CD4-positive, alpha-beta T cell treated with Interferon gamma for 1 hour (primary cell): ENCODE measurements at places on chromosomes 2 and 18.

DNA sequence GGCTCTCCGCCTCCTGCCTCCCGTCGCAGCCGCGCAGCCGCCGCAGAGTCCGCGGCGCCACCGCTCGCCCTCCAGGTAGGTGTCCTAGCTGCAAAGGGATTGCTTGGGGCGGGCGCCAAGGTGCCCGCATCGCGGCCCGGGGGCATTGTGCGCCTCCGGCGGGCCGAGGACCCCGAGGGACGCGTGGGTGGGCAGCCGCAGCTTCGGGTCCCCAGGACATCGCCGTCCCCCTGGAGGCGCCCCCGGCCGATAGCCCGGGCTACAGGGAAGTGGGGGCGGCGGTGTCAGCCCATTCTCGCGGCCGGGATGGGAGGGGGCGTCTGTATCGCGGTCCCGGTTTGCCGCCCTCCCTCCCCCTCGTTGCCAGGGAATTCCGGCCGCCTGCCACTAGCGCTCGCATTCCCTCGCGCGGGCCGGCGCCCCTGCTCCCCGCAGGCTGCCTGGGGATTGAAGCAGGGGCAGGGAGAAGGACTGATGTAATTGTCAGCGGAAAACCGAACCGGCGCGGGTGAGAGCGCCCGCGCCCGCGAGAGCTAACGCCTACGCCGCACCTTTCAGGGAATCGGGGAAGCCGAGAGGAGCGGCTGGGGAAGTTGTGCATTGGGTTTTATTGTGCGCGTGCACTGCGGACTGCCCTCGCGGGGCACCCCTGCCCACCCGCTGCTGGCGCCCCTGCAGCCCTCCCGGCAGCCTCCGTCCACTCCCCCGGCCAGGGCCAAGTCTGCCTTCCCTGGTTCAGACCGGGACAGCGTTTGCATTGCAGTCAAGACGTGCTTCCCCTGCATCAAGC is 483 bp downstream of the OSBPL6 start:
- no peak for DNase-seq

DNA sequence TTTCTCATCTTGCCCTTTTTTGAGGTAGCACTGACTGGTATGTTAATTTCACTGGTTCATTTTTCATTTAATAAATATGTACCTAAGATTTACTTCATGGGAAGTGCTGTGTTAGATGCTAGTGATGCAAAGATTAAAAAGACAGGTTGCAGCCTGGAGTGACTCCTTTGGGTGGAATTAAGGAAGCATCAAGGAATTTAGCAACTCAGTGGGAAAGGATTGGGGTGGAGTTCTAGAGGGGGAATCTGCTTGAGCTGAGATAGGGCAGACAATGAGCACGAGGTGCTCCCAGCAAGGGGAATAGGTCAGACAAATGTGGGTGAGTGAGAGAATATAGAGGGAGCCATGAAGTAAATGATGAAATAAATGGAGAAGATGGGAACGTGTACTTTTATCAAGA is 57.0 kb downstream of the LYPD6 start:
- DNase-seq = no peak

GRCh38 chr2:152134488-152135280 is 35.8 kb upstream of the CACNB4 start:
- no peak for DNase-seq

GRCh38 chr2:105919826-105920225 is 175.1 kb downstream of the NCK2 start:
- DNase-seq = peak; percentile 15

DNA sequence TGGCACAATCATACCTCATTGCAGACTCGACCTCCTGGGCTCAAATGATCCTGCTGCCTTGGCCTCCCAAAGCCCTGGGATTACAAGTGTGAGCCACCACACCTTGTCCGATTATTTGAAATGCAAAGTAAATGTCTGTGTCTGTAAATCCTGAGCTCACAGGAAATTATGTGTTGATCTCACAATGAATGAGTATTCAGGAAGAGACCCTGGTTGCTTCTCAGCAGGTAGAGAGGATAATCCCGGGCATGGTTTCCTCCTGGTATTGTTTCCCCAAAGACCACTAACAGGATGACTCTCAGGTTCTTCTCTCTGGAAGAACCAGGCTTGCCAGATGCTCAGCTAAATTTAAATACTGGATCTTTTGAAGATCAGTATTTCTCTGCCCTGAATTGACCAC is 147.6 kb downstream of the LDLRAD4 start:
- DNase-seq = no peak

GRCh38 chr2:76749858-76750257 is 772.3 kb downstream of the LRRTM4 start:
- DNase-seq = no peak

DNA sequence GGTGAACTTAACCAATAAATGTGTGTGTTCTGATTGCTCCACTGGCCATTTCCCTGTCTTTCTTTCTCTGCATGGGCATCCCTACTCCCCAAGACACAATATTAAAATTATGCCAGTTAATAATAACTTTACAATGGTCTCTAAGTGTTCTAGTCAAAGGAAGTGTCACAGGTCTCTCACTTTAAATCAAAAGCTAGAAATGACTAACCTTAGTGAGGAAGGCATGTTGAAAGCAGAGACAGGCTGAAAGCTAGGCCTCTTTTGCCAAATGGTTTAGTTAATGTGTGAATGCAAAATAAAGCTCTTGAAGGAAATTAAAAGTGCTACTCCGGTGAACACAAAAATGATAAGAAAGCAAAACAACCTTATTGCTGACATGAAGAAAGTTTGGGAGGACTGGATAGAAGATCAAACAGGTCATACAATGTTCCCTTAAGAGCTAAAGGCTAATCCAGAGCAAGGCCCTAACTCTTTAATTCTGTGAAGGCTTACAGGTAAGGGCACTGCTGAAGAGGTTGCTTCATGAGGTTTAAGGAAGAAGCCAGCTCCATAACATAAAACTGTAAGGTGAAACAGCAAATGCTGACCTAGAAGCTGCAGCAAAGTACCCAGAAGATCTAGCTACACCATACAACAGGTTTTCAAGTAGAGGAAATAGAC is 44.0 kb upstream of the ARHGAP15 start:
- no peak for DNase-seq

DNA sequence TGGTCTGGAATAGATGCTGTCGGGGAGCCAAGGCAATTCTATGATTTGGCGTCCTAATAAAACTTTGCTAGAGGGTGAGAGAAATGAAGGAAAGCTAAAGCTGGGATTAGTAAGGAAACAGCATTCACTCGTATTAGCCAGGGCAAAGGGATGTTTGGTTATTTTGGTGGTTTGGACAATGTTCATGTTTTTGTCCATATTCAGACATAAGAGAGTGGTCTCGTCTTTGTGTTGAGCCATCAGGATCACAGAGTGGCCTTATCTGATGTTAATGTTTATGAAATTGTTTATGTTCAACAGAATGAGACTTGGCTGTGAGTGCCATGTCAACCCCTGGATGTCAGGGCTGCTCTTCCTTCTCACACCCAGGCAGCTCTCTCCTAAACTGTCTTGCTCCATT is 58.9 kb upstream of the EPC2 start:
- DNase-seq = no peak

GRCh38 chr18:12637901-12638643 is 19.8 kb downstream of the SPIRE1 start:
- no peak for DNase-seq

GRCh38 chr2:144693179-144693578 is 173.3 kb upstream of the ZEB2 start:
- no peak for DNase-seq

GRCh38 chr18:26618135-26618534 is 69.8 kb upstream of the KCTD1 start:
- no peak for DNase-seq

DNA sequence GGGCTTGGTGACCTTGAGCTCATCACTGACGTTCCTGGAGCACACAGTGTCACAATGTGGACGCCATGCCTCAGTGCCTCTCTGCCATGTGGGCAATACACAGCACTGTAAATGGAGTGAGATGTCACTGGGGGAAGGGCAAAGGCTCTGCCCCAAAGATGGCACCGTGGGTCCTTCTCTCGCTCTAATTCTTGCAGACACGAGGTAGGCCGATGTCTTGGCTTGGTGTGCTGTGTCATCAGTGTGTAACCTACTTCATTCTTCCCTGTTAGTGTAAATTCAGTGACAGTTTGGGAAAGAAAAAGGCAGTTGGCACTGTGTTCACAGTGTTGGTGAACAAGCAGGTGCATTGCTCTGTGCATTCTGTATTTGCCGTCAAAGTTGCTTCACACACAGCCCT is 309.3 kb upstream of the MYT1L start:
- no peak for DNase-seq

- peak; percentile 65 for DNase-seq
Observed at GRCh38 chr18:63162271-63163014, 157.1 kb downstream of the BCL2 start.

DNA sequence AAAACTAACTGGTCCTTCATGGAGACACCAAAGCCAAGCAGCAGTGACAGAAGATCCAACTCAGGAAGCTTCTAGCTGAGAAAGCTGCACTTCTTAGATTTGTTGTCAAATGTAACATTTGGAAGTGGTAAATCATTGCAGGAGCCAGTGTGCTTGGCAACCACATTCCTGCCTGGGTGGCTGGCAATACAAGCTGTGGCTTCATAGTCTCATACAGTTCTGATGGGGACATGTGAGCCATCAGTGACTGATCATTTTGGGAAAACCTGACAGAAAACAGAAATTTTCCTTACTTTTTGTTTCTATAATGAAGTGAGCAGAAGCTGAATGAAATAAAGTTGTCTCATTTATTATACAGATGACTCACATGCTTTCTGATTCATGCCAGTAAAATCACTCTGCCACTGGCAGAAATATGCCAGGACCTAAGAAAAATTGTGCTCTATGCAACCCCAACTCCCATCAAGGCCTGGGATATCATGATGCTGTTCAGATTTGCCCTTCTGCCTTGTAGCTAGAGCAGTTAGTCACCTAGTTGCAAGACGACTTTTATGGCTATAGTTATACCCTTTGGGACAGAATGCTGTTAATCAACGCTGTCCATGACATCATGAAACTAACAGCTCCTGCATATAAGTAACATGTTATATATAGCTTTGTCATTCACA is 508.1 kb downstream of the ADCYAP1 start:
- DNase-seq = no peak

- DNase-seq = no peak
Observed at GRCh38 chr2:217787160-217787877, 215.5 kb downstream of the TNS1 start.
